ENCODE measurements at places on chromosomes 3 and 15.

- no peak for DNase-seq
Measured at GRCh38 chr3:31829826-31830426, 151.1 kb downstream of the OSBPL10 start.

- no peak for DNase-seq
Measured at GRCh38 chr3:178966299-178967176, 105.1 kb downstream of the ZMAT3 start.

- DNase-seq: no peak
Measured at GRCh38 chr15:67383899-67384298, 129.3 kb downstream of the IQCH start.

DNA sequence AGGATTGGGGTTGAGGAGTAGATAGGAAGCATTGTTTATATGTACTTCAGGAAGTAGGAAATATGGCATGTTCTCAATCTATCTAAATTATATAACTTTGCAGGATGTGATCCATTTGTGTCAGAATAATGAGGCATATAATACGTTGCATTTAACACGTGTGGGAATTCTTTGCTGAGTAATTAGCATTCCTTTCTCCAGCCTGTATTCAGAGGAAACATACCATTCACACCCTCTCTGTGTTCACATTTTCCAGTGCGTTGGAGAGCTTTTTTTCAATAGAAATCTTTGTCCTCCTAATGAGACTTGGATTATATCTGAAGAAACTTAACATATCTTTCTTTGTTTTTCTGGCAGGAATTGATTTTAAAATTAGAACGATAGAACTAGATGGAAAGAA lies 33.0 kb upstream of the APH1B start:
- no peak for DNase-seq

GRCh38 chr3:156620901-156621300 lies 53.5 kb upstream of the TIPARP start:
- DNase-seq: no peak

DNA sequence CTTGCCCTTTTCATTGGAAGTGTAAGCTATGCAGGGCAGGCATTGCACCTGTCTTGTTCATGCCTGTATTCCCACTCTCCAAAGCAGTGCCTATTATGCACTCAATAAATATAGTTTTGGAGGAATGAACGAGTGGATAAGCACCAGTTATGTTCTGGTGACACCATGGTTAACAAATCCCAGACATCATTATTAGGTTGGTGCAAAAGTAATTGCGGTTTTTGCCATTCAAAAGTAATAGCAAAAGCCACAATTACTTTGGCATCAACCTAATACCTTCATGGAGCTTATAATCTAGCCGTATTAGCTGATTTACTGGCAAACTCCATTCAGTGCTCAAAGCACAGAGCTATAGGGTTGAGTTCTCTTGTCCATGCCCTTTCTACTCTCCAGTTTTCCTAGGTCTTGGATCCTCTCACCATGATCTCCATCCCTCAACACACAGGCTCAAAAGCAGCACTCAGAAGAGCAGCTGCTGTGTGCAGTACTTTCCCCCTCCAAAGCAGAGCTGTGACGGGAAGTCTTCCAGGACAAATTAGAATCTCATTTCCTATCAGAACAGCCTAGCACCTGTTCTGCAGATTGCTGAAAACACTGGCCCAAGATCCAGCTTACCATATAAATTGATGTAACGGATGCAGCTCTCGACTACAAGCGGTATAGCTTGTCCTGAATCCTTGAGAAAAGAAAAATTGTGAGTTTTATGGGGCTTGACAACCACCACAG lies 63.2 kb upstream of the RAD18 start:
- no peak for DNase-seq

DNA sequence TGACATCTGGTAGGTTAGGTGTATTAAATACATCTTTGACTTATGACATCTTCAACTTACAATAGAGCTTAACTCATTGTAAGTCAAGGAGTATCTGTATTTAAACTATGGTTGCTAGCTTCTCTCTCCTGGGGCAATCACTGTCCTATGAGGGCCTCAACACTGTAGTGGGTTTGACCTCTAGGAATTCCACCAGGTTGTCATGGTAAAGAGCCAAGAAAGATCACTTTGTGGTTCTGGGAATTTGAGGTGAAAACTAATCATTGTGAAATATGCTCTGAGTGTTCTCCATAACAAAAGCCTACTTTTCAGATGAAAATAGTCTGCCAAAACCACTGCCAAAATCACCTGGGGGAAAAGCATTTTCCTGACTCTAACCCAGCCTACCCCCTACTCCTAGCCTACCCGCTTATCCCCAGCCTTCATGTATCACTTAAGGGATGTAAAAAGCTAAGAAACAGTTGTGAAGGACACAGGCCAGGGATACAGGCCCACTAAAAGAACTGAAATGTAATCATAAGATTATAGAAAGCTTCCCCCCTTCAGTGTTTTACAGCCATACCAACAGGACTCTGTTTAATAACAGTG lies 723.8 kb downstream of the MECOM start:
- DNase-seq: no peak

- DNase-seq: no peak
Measured at GRCh38 chr3:179229177-179229576, 21.7 kb downstream of the KCNMB3 start.

GRCh38 chr3:72234391-72234790 lies 449.4 kb upstream of the PROK2 start:
- no peak for DNase-seq

DNA sequence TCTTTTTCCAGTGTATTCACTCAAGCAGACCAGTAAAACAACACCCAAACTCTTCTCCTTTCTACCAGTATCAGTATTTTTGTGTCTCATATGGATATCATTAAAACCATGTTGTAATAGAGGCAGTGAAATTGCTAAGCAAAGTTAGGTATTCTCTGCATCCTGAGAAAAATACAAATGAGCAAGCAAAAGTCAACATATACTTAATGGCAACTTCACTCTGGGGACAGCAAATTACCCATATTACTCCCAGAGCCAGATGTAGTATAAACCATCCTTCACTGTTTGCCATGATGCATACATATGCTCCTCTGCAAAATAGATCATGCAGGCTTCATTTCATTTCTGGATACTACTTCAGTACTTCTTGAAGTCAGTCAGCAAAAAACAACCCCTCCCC lies 22.1 kb downstream of the UBA5 start:
- DNase-seq: no peak

DNA sequence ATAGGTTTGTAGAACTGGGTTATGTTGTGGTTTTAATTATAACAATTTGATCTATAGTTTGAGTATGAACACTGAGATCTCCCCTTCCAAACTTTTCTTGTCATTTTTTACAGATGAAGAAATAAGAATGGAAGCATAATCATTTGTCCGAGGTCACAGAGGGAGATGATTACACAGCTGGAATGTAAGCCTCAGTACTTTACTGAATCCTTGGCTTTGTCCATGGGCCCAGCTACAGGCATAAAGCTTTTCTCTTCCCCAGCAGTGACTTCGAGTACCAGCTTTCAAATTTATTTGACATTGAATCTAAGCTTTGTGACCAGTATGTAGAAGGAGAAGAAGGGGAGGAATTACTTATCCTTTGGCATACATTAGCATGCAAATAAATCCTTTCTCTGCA lies 80.9 kb upstream of the DCBLD2 start:
- no peak for DNase-seq

GRCh38 chr3:16583551-16583950 lies 21.7 kb downstream of the DAZL start:
- DNase-seq: no peak

- peak; percentile 65 for DNase-seq
Measured at GRCh38 chr15:68354923-68355322, 77.0 kb downstream of the ITGA11 start.

GRCh38 chr3:50261505-50261904 lies 7.4 kb upstream of the SEMA3B start:
- DNase-seq: no peak

GRCh38 chr3:64814351-64814750 lies 126.6 kb upstream of the ADAMTS9 start:
- no peak for DNase-seq

GRCh38 chr3:158491968-158492367 lies 79.0 kb upstream of the MLF1 start:
- no peak for DNase-seq

GRCh38 chr15:25737218-25737643 lies 125.9 kb downstream of the ATP10A start:
- DNase-seq: peak; percentile 67

GRCh38 chr15:78195735-78196201 lies 38.6 kb downstream of the ACSBG1 start:
- DNase-seq: peak; percentile 45

GRCh38 chr3:33008282-33008681 lies 56.8 kb downstream of the CCR4 start:
- no peak for DNase-seq

- peak; percentile 55 for DNase-seq
Measured at GRCh38 chr3:27666708-27667107, 55.4 kb downstream of the EOMES start.

GRCh38 chr15:61479613-61480012 lies 250.5 kb upstream of the RORA start:
- DNase-seq: no peak

- no peak for DNase-seq
Measured at GRCh38 chr3:191282251-191283185, 46.7 kb upstream of the CCDC50 start.

DNA sequence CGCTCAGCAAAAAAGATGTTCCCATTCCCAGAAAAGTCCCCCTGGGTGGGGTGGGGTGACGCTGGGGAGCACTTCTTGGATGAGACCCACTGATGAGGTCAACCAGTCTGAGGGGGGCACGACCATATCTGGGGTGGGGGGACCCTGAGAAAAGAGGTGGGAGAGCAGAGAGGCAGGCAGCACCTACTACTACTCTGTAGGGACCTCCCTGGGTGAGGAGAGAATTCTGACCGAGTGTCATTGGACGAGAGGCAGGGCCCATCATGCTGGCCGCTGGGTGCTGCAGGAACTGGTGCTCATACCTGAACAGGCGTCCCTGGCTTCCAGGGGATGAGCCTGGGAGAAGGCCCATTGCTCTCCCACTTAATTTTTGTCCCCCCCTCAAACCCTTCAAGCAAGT lies 158.8 kb downstream of the KLF13 start:
- DNase-seq: no peak

DNA sequence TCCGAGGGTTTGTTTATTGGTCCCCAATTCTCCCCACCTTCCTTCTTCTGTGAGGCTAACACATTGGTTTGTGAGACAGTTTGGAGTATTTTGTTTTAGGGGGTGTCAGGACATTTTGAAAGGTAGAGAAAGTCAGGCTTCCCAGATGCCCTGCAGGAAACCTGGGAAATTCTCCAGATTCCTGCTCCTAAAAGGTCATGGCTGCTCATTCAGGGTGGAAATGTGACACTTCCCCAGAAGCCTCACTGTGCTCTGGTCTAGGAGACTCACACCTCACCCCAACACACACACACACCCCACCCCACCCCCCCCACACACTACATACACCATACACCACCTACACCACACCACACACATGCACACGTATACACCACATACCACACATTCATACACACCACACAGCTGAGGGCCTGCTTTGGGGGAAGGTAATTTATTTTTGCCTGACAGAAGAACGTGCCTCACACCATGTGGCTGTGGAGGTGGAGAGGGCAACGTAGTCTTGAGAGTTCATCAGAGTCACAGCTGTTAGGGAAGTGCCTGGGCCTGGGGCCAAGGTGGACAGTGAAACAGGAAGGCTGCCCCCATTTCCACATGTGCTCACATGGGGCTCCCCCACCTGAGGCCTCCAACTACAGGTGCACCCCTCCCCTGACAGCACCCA lies 40.4 kb upstream of the LIMD1 start:
- DNase-seq: peak; percentile 63

GRCh38 chr15:48590723-48591122 lies 54.8 kb downstream of the FBN1 start:
- DNase-seq: no peak

DNA sequence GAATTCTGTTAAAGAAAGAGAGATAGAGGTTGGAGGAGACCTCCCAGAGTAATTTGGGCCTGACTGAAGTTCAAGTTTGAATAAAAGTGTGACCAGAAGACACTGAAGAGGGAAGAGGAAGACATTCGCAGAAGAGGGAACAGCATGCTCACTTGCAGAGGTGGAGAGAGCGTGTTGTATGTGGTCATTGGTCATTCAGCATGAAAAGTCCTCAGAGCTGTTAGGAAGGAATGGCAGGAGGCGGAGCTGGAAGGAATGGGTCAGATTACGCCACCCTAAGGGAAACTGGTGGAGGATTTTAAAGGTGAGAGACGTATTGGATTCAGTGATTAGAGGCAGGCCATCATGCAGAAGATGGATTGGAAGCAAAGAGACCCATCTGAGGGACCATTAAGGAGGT lies 41.6 kb downstream of the IQCH start:
- DNase-seq: no peak

DNA sequence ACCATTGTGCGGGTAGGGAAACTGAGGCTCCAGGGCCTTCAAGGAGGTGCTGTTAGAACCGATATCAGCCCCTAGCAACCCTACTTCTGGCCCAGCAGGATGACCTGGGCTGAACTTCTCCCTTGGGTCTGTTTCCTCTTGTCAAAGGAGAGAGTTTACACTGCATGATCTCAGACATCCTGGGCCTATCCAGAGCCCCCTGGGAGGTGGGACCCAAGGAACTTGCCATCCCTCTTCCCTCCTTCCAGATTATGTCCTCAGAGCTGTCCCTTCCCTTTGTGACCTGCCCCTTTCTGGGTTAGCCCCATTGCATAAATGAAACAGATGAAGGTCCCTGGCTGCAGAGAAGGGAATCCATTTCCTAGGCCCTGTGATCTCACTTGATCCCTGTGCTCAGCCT lies 12.3 kb upstream of the DNAH1 start:
- no peak for DNase-seq

DNA sequence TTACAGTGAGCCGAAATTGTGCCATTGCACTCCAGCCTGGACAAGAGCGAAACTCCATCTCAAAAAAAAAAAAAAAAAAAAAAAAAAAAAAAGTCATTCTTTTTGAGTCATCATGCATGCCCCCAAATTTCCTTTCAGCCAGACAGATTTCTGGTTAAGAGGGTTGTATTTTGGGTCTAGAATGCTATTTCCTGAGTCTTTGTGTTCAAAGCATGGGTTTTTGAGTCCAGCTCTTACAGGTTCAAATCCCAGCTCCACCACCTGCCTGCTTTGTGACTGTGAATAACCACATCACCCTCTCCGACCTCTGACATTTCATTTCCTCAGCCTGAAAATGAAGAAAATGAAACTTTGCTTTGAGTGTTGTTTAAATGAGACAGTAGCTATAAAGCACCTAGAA lies 9.3 kb upstream of the C15orf61 start:
- no peak for DNase-seq

DNA sequence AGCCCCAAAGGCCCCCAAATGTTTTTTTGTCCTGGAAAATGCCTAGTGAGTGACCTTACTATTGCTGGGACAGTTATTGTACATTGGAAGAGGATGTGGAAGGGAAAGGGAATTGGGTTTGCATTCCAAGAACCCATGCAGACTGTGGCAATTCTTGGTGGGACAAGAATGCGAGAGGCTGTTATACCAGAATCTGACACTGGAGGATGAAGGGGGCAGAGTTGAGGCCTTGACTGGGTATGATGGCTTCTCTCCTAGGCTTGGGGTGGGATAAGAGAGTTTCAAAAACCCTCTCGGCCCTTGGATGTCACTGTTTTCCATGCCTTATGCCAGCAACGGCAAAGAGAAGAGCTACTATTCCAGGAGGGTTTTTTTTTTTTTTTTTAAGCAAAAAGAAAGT lies 25.3 kb downstream of the IL16 start:
- DNase-seq: no peak

Measured in hepatic stellate cell (primary cell).